ENCODE measurements at places on chromosomes 5 and 9.

GRCh38 chr9:129962451-129962864 lies 80.5 kb downstream of the FNBP1 start:
- no peak for DNase-seq

GRCh38 chr5:61245936-61246335 lies 83.7 kb upstream of the SMIM15 start:
- no peak for DNase-seq

GRCh38 chr9:114777821-114778609 lies 27.8 kb downstream of the TNFSF15 start:
- no peak for DNase-seq

DNA sequence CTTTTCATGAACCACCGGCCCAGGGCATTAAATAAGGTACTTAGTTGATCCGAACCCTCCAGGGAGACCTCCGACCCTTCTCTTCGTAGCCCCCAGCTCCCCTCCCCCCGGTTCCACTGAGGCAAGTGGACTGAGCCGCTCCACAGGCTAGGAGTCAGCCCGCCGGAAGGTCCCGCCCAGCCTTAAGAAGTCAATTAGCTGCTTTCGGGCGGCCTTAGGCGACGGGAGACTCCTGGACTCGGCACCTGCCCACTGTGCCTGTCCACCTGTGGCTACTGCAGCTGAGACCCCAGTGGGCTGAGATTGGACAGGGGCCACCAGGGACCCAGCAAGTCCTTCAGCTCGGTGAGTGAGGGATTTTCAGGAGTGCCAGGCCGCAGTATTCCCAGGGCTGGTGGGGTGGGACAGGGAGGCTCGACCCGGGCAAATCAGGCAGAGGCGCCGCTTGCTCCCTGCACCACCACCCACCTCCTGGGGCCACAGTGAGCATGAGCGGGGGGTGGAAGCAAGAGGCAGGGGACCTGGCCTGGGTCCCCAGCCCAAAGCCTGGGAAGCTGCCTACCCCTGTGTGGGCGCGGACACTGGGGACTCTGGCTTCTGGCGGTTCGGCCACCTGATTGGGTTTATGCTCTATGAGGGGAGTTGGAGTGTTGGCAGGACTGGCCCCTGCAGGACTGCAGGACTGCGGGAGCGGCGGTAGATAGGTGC lies 39.6 kb upstream of the SPATA31E1 start:
- DNase-seq, result no peak

DNA sequence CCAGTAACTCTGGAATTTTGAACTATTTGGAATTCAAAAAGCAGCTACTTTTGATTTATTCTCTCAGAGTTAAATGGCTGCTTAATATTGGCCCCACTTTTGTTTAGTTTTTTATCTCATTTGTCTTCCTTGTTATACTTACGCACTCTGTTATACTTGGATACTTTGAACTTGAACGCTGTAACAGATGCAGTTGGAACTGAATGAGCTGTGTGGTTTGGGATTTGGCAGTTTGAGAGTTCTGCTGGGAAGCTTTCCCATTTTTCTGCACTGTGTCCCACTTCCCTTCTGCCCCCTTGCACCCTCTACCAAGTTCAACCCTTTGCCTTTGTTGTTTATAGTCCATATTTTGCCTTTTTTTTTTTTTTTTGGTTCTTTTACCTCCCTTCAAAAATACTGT lies 3.8 kb downstream of the RHOBTB3 start:
- DNase-seq, result no peak

DNA sequence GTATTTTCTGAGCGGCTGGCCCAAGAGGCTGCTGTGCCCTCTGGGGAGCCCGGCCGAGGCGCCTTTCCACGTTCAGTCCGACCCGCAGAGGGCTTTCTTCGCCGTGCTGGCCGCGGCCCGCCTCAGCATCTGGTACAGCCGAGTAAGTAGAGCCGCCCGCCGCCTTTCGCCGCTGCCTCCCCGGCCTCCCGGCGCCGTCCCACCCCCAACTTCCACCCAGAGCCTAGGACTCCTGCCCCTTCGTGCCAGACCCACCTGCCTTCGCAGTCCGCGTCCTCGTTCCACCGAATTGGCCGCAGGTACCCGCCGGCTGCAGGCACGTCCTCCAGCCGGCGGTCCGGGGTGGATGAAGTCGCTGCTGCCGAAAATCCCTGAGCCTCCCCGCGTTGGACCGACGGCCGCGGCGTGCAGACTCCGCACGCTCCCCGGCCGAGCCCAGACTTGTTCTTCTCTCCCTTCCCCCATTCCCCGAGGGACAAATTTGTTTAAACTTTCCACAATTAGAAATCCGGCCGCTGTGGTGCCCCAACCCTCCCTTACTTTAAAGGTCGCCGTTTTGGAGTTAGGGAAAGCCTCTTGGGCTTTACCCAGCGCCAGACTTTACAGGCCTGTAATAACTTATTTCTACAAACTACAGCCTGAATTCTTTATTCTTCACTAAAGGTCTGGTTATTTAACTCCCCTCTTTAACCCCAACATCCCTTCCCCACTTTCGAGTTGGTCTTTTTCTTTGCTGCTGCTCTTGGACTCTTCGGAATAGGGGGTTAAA lies 589 bp downstream of the RIC1 start:
- DNase-seq, result peak; percentile 36

- DNase-seq, result no peak
Observed at GRCh38 chr5:110104726-110105669, 415.3 kb downstream of the MAN2A1 start.

DNA sequence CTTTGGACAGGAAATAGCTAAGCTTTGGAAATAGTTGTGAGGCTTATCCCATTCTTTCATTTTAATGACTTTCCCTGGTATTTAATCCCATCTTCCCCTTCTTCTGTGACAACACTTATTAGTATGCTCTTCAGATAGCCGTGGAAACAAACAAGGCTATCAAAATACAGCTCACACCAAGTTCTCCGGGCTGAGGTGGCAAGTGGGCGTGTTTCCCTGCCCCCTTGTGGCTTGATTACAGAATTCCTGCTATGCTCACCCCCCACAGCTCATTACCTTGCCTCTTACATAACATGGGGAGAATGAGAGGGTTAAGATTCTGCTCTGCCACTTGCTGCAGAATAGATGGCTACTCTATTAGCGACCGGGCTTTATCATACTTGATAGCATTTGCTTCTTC lies 437.1 kb upstream of the TLE4 start:
- peak; percentile 0 for DNase-seq

DNA sequence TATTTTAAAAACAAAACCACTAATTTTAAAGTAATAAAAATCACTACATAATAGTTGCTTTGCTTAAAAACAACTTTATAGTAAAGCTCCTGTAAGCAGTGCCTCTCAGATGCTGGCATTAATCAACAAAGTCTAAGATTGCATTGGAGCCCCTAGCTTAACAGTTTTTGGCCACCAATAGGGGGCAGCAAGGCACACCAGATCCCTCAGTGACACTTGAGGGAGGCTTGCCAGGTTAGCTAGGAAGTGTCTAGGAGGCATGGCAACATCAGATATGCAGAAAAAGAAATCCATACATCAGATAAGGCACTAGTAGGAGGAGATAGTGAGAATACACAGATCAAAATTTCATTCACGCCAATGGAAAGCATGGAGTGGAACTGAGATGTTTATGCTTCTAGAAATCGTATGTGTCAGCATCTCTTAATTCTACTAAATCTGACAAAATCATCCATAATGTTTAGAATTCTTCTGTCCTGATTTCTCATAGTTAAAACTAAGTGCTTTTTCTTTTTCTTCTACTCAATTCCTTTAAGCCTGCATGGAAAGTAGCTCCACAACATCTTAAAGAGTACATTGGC lies 73.6 kb upstream of the PAM start:
- DNase-seq, result peak; percentile 70

- no peak for DNase-seq
Observed at GRCh38 chr5:90618071-90618470, 59.5 kb downstream of the ADGRV1 start.

GRCh38 chr5:78009937-78010527 lies 233.9 kb upstream of the TBCA start:
- no peak for DNase-seq

DNA sequence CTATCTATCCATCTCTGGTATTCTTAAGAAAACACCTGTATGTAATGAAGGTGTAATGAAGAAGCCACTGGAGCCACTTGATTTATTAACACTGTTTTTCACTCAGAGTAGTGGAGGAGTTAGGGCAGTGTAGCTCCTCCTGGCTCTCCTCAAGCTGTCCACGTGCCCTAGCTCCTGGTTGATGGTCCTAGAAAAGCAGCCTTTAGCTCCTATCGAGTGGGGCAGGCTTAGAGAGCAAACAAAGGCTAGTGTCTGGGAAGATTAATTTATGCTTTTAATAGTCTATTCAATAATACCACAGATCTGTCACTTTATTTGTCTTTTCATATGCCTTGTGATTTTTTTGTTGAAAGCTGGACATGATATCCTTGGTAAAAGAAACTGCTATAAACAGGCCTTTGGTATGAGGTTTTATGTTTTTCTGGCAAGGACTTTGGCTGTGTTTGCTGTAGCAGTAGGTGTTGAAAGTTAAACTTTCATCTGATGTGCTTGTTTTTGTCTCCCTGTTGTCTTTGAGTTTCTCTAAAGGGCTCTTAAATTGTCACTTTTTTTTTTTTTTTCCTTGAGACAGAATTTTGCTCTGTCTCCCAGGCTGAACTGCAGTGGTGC lies 141.1 kb downstream of the GCNT1 start:
- DNase-seq, result no peak

DNA sequence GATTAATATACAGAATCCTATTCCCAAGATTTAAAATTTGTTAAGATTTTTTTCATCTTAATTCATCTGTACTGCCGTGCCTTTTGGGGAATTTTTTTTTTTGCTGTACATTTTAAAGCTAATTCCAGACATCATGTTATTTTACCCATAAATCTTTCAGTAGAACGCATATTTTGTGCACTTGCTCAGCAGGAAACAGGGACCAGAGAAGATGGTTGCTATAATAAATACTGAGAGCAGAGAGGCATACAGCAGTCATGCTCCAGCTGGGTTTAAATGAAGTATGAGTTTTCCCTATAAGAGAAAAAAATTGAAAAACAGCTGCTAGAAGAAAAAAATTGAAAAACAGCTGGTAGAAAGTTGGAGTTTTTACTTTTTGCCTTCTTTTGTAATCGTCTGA lies 196.9 kb upstream of the PUM3 start:
- no peak for DNase-seq

- peak; percentile 62 for DNase-seq
Observed at GRCh38 chr5:69331528-69332445, 814 bp downstream of the CCDC125 start.

DNA sequence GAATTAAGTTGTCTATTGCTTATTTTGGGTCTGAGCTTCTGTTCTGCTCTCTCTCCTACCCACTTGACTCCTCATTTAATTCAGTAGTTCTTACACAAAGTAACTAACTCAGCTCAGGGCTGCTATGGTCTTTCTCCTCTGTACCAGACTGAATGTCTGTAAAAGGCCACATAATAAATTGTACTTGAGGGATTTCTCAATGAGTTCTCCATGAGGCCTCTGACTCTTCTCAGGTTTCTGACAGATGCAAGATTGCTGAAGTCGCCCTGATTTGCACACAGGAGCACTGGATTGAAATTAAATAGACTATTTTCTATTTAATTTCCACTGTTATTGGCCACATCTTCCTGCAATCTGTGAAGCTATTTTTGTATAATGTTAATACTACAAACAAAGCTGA lies 2.9 kb downstream of the IQGAP2 start:
- DNase-seq, result no peak

GRCh38 chr9:90966480-90967144 lies 165.0 kb downstream of the SYK start:
- no peak for DNase-seq

GRCh38 chr5:30765227-30765626 lies 428.3 kb upstream of the CDH6 start:
- DNase-seq, result no peak

DNA sequence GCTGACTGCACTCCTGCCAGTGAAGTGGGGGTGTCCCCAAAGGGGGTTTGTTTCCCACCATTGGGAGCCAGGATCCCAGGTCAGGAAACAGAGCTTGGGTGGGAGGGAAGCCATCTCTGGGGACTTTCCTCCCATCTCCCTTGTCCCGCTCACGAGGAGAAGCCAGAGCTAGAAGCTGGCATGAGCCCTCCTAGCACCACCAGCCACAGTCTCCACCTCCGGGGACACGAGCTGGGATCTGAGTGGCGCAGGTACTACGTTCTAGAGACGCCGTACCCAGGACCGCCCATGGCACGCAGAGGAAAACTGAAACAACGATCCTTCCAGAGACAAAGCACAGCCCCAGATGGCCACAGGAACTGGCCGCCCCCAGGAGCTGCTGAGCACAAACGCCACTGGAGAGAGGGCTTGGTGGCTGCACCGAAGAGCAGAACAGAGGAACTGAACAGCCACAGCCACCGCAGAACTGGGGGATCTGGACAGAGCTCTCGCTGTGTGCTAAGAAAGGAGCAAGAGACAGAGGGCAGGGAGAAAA lies 29.8 kb downstream of the ADAMTS2 start:
- DNase-seq, result no peak

GRCh38 chr5:129767927-129768380 lies 20.1 kb downstream of the MINAR2 start:
- peak; percentile 76 for DNase-seq

DNA sequence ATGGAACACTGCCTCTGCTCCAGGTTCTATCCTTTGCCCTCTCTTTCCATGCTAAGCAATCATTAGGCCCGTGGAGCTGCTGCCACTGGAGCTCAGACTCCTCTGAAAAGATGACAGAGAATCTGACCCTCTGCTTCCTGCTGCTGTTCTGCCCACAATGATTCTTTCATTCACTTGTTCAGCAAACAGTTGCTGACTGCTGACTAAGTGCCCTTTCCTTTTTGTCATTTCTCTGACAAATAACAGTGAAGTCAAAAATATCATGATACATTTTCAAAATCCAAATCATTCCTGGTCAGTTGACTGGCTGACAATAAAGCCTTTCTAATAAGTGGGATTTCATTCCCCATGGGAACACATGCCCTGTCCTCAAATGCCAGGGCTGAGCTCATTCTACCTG lies 110.1 kb downstream of the SIL1 start:
- no peak for DNase-seq

GRCh38 chr5:195401-196160 lies 4.3 kb downstream of the LRRC14B start:
- no peak for DNase-seq

DNA sequence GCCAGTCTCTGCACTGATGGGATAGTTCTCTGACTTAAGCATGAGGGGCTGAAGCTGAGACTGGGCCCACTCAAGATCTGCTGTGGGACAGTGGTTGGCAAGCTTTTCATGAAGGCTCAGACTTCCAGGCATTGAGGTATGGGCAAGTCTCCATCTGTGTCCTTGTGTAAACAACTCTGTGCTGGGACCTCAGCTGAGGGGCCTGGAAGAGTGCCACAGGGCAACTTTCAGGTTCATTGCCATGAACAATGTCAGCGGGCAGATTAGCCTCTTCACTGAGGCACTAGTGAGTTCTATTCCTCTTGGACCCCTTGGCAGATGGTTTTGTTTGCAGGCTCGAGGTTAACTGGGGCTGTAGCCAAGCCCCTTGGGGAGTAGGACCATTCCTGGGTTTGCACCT lies 127.1 kb downstream of the MRPS30 start:
- DNase-seq, result no peak
